ENCODE measurements at places on chromosomes 1 and 21. TPM values are rescaled to one million over a fixed set of nuclear protein-coding genes. Genes with fewer than 3 reads are reported as not detected.

CLDN8 gene
- 35.9 TPM for total RNA-seq

TCHH gene
- total RNA-seq: 18.6 TPM

TFAP2E gene
- total RNA-seq: 5.0 TPM

PTPRC gene
- 4.7 TPM for total RNA-seq

RRP1B gene
- 25.1 TPM for total RNA-seq

CD1D gene
- 0.38 TPM for total RNA-seq

PEX14 gene
- total RNA-seq: 14.6 TPM

PER3 gene
- 14.0 TPM for total RNA-seq

EXOC8 gene
- 16.3 TPM for total RNA-seq

DNA sequence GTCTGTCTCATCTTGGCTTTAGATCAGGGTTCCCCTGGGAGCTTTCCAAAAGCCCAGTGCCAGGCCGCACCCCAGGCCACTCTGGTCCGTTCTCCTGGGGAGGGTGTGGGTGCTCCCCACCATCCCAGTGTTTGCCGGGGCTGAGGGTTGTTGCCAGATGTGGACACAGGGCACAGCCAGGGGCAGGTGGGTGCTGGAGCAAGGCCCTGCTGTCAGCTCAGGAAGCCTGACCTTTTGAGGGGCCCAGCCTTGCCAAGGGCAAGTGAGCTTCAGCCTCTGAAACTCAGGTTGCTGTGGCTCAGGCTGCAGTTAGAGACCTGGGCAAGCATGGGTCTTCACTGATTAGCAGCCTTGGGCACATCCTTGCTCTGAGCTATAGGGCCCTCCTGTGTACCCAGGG, 22.8 kb upstream of the ZBTB21 start:
- no peak for DNase-seq

DNA sequence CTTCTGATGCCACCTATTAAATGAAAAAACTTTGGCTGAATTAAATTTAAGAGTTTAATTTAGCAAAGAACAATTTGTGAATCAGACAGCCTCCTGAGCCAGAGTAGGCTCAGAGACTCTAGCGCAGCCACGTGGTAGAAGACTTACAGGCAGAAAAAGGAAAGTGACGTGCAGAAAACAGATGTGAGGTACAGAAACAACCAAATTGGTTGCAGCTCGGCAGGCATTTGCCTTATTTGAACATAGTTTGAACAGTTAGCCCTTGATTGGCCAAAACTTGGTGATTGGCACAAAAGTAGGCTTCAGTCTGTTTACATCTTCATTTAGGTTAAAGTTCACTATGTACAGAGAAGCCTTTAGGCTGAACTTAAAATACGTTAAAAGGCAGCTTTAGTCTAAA, 22.9 kb downstream of the TCP10L start:
- no peak for DNase-seq

DNA sequence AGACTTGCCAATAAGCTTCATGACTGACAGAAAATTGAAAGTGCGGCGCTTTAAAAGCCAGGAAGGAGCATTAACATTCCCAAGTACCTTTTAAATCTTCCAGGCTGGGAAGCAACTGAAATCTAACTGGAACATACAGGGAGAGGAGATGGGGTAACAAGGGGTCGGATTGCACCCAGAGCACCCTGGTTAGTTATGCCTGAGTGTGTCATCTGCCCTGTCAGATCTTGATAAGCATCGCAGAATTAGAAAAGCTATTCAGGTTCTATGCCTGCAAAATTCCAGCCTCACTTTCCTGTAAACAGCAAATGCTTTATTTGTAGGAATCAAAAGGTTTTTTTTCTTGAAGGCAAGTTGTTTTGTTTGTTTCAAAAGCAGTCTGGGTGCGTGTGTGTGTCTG, 58.5 kb downstream of the SERBP1 start:
- no peak for DNase-seq

DNA sequence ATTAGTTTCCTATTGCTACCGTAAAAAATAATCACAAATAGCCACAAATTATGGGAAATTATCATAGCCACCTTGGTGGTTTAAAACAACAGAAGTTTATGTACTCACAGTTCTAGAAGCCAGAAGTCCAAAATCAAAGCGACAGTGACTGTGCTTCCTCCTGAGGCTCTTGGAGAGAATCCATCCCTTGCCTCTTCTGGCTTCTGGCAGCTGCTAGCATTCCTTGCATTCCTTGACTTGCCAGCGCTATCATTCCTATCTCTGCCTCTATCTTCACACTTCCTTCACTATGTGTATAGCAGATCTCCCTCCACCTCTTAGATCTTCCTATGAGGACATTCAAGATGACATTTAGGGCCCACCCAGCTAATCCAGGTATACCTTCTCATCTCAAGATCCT, 180.1 kb upstream of the USP25 start:
- DNase-seq: no peak

- peak; percentile 80 for DNase-seq
Observed at GRCh38 chr1:15966081-15966955, 9.6 kb downstream of the ZBTB17 start.

DNA sequence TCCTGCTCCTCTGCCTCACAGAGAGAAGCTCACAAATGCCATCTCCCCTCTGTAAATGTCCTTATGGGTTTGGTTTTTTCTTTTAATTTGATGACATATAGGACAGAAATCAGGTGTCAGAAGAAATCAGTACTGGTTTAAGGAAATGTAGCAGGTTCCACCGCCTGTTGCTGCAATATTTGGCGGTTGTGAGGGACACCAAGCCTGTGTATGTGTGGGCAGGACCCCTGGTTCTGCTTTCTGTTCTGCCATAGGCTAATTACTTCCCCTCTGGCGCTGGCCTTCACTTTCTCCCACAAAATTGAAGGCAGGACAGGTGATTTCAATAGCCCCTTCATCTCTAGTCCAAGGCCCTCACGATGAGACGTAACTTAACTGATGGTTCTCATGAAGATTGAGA, 69.2 kb downstream of the PRDM2 start:
- no peak for DNase-seq

DNA sequence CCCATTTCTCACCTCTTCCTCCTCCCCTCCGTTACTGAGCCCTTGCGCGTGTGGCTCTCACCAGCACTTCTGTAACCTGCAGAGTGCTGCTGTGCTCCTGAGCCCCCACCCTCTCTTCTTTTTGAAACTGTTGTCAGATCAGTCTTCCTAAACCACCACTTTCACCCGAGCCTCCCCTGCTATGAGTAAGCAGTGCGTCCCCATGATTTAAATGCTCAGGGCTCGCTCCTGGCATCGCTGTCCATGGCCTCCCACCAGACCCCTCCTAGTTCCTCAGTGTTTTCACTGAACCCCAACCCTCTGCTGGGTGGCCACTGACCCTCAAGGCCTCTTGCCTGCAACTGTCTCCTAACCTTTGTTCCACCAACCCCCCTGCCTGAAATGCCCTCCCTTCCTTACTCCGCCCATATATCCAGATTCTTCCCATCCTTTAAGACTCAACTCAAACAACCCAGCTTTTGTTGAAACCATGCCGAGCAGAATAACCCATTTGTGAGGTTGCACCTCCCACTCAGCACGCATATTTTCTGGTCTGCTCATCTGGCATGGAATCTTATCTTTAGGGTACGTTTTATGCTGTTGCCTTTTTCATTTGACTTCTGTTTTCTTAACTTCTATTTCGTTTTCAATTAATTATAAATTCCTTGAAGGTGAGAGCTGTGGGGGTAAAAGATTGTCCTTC, 64.5 kb upstream of the FAM3B start:
- no peak for DNase-seq

DNA sequence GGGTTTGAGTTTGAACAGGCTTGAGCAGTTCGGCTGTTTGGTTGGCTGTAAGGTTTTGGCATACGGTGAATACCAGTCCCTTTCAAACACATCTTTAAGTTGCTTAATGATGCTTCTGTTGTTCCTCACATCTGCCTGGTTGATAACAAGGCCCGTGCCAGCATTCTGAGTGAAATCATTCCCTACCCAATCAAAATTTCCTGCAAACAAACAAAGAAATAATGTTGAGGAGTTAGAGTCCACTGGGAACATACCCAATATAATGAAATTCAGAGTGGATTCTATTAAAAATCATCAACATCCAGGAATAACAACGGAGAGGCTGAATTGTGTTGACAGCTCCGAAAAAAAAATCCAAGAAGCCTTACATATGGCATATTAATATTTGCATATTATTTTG, 91.0 kb upstream of the MAP1LC3C start:
- DNase-seq: no peak

- no peak for DNase-seq
Observed at GRCh38 chr1:166811691-166812090, 27.6 kb upstream of the POGK start.

GRCh38 chr1:246518456-246519205, 11.6 kb upstream of the SMYD3 start:
- peak; percentile 70 for DNase-seq

GRCh38 chr1:204873714-204874113, 3.1 kb downstream of the NFASC start:
- DNase-seq: no peak

DNA sequence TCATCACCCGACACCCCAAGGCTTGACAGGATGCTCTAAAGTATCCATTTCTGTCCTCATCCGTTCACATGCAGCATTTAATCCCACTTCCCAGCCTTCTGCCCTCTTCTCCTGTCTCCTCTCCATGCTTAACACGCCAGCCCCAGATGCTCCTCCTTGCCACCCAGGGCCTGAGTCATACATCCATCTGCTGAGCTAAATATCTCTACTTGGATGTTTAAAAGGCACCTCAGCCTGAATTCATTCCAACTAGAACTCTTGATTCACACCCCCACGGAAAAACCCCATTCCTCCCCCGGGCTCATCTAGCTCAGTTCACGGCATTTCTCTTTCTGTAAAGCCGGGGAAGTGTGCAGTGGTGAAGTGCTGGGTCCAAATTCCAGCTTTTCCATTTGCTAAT, 27.7 kb downstream of the TEX35 start:
- peak; percentile 20 for DNase-seq

DNA sequence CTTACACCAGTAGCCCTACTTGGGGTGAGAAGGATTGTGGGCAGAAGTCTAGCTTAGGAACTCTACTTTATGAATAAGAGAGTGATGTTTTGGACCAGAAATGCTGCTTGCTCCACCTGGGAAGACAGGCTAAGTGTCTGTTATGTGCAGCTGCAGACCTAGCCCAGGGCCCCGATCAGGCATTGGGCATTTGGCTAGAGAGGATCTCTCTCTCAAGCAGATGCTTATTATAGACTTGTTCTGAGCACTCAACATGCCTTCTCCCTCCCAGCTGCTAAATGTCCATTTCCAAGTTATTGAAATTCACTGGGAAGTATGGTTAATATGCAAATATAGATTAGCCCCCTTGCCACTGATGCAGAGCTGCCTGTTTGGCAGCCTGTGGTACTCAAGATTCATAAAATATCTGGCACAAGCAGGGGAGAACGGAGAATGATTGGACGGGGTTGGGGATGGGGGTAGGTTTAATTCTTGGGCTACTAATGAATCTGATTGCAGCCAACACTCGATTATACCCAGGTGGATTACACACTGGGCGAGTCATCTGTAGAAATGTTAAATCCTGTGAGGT, 115.9 kb downstream of the KCND3 start:
- DNase-seq: no peak

DNA sequence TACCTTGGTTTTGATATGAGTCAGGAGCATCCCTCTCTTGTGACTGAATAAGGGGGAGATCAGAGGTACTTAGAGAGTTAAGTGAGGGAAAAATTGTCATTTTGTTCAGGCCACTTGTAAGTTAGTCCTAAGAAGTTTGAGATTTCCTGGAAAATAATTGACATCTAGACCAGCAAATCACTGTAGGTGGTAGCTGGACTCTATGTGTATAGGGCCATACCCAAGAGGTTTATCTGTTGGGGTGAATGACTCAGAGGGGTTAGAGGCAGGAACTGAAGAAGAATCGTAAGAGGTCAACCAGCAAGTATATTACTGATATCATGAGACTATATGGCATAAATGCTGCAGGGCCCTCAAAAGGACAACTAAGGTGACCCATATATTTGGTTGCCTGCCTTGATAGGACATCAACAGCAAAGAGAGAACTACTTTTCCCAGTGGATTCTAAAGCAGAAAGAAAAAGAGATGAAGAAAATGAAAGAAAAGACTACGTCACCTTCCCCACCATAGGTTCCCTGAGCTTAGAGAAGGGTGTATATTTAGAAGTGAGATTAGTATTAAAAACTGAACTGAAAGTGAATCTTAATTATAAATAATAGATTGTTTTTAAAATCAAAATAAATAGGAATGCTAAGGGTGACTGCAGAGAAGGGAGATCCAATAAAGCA, 8.0 kb upstream of the RNPC3 start:
- no peak for DNase-seq

GRCh38 chr1:11528611-11529261, 49.8 kb downstream of the DISP3 start:
- peak; percentile 76 for DNase-seq

DNA sequence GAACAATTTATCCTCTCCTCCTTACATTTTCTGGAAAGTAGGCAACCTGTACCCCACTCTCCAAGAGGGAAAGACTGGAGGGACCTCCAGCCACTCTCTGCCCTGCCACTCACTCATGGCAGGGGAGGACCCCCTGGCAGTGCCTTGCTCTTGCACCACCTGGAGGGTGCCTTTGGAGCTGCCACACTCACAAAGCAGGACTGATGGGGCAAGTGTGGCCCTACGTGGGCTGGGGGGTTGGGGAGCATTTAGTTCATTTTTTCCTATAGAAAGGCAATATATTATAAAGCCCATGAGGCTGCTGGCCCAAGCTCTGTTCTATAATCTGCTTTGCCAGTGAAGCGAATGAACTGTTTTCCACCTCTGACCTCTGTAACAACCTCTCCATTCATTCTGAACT, 50.3 kb downstream of the GPR161 start:
- DNase-seq: no peak

- no peak for DNase-seq
Observed at GRCh38 chr1:12495725-12496124, 122.3 kb downstream of the DHRS3 start.

GRCh38 chr1:84374991-84375696, 23.1 kb upstream of the DNASE2B start:
- DNase-seq: peak; percentile 86

GRCh38 chr1:27755865-27756264, 17.2 kb upstream of the STX12 start:
- no peak for DNase-seq

GRCh38 chr1:193634470-193634869, 448.1 kb upstream of the B3GALT2 start:
- DNase-seq: no peak

DNA sequence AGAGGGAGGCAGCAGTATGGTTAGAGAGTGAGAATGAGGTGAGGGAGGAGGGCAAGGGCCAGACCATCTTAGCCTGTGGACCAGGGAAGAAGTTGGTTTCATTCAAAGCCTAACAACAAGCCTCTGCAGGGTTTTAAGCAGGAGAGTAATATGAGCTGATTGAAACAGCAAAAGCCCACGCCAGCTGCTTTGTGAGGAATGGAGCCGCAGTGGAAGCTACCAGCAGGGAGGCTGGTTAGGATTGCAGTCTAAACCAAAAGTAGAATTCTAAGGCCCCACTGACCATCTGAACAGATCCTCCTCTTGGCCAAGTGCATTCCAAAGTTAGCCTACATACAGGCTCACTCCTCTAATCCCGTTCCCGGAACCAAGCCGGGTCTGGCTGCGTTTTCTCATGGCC, 44.8 kb downstream of the OLFML3 start:
- no peak for DNase-seq

DNA sequence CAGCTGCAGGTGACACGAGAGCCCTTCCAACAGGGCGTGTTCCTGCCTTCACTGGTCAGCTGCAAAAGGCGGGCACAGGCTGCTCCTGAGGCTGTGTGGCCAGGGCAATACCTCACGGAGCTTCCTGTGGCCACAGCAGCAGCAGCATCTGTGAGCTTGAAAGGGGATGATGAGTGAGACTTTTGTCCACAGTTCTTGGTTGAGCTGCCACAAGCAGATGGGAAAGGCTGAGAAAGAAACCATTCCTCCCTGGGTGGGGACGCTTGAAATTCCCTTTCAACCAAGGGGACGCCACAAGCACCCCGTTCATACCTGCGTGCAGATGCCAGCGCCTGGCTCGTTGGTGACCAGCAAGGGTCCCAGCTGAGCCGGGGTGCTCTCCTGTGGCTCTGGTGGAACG, 37.6 kb downstream of the B3GALT5 start:
- DNase-seq: no peak
